ENCODE measurements at places on chromosomes 13 and 19. TPM values are rescaled to one million over a fixed set of nuclear protein-coding genes. Genes with fewer than 3 reads are reported as not detected.

The NDFIP2 gene
- 31.5 TPM for total RNA-seq

The FBXO27 gene
- 3.4 TPM for total RNA-seq

The SLC39A3 gene
- total RNA-seq = 44.2 TPM

The GATAD2A gene
- 27.8 TPM for total RNA-seq

The C5AR1 gene
- total RNA-seq = not detected

The C1QTNF9B gene
- not detected for total RNA-seq

The KIR2DL1 gene
- not detected for total RNA-seq

The C1QTNF9 gene
- not detected for total RNA-seq

The SLC15A1 gene
- not detected for total RNA-seq

The FRY gene
- 0.64 TPM for total RNA-seq

The ZNF729 gene
- total RNA-seq = not detected

The ARHGAP45 gene
- total RNA-seq = 3.4 TPM

The DLL3 gene
- not detected for total RNA-seq

The KRTDAP gene
- total RNA-seq = not detected

The MEDAG gene
- total RNA-seq = 13.6 TPM

The ZNF431 gene
- 8.3 TPM for total RNA-seq

The ATP4A gene
- not detected for total RNA-seq

The SLAIN1 gene
- 0.91 TPM for total RNA-seq

The DCLK1 gene
- 4.1 TPM for total RNA-seq

The CYP4F11 gene
- not detected for total RNA-seq

The MEF2B gene
- total RNA-seq = 0.48 TPM

The TMEM150B gene
- total RNA-seq = not detected

The OCEL1 gene
- total RNA-seq = 28.4 TPM

The VSTM2B gene
- not detected for total RNA-seq

The FUT6 gene
- total RNA-seq = not detected

The COPE gene
- total RNA-seq = 338 TPM

The ZNF575 gene
- 21.8 TPM for total RNA-seq

The RXFP2 gene
- total RNA-seq = not detected

The ANKRD24 gene
- not detected for total RNA-seq

The C19orf67 gene
- not detected for total RNA-seq

The SIGLEC8 gene
- not detected for total RNA-seq

The IL17D gene
- total RNA-seq = 0.78 TPM

The GSX1 gene
- total RNA-seq = not detected

The PTGIR gene
- total RNA-seq = 14.0 TPM

The MEIOSIN gene
- total RNA-seq = 0.13 TPM

The SLC1A6 gene
- not detected for total RNA-seq

The KLK15 gene
- total RNA-seq = not detected

The ZNF66 gene
- total RNA-seq = 0.52 TPM

The ERCC2 gene
- total RNA-seq = 39.7 TPM

The TSKS gene
- total RNA-seq = not detected

The KLC3 gene
- total RNA-seq = not detected

The ACER1 gene
- not detected for total RNA-seq

The FCGBP gene
- total RNA-seq = not detected

The ZNF331 gene
- 3.1 TPM for total RNA-seq

The AMH gene
- total RNA-seq = under 0.01 TPM

The KLK12 gene
- total RNA-seq = not detected

The CATSPERD gene
- total RNA-seq = not detected

The ADPRHL1 gene
- 1.9 TPM for total RNA-seq

The GAPDHS gene
- not detected for total RNA-seq

The ITPKC gene
- total RNA-seq = 19.3 TPM

The IRGC gene
- not detected for total RNA-seq

The NCAN gene
- 0.08 TPM for total RNA-seq

All from epithelial cell of alveolus of lung (primary cell).